ENCODE measurements at places on chromosomes 7 and 10.

GRCh38 chr10:42615419-42615818 is 23.0 kb downstream of the ZNF33B start:
- DNase-seq = no peak

- no peak for DNase-seq
Measured at GRCh38 chr7:68671046-68671445, 927.2 kb upstream of the AUTS2 start.

GRCh38 chr7:39043531-39043930 is 65.8 kb downstream of the POU6F2 start:
- DNase-seq = no peak

- DNase-seq = no peak
Measured at GRCh38 chr10:58734116-58734515, 221.4 kb downstream of the BICC1 start.

DNA sequence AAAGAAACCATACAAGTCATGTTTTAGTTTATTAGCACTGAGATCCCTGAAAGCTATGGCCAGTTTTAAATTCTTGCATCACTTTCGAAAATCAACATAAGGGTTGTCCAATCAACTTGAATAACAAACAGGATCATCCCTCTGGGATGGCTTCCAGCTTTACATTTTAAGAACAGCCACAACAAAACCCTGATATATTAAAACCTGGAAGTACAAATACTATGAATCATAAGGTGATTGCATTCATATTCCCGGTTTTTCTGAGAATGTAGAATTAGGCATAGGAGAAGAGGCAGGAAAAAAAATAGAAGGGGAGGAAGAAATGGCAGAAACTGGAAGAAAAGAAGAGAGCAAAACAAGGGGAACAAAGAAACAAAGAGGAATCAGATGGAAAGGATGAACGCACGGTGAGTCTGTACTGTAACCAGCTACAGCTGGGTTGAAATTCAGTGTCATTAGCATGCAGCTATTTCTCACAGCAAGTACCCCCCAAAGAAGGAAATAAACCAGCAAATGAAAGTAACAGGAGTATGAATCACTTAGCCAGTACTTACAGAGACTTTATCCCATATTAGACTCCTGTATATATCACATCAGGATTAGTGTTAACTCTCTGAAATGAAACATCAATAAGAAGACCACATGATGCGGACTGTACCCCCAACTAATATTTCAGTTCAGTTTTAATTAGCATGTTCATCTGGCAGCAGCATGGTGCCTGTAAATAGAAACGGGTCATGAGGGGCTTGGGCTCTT is 301.3 kb downstream of the RNLS start:
- no peak for DNase-seq

- no peak for DNase-seq
Measured at GRCh38 chr7:116152276-116152675, 58.1 kb upstream of the TES start.

GRCh38 chr10:6407034-6407721 is 172.9 kb downstream of the PRKCQ start:
- DNase-seq = no peak

DNA sequence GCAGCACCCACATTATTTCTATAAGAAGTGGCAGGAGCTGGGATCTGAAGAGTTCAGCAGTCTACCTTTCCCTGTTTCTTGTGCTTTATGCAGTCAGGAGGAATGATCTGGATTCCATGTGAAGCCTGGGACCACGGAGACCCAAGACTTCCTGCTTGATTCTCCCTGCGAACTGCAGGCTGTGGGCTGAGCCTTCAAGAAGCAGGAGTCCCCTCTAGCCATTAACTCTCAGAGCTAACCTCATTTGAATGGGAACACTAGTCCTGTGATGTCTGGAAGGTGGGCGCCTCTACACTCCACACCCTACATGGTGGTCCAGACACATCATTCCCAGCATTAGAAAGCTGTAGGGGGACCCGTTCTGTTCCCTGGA is 874 bp upstream of the RBP3 start:
- no peak for DNase-seq

DNA sequence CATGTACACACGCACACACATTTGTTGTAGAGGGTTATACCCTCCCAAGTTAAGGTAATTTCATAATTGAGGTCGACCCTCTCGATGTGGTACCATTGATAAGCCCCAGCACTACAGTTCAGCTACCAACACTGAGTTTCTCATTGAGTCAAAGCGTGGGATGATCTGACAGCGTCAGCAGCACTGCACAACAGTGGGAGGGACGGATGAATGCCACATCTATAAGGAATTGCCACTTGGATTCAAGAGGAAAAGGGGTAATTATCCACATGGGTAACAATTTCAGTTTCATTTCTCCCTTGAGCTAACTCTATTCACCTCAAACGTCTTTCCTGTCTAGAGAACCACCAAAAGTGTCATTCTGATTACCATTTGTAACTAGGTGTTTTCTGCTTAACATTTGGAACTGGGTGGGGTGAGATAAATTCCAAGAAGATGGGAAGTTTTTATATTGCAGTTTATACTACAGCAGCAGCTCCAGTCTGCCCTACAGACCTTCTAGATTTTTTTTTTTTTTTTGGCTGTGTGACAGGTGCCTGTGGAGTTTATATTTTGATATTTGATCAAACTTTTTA is 342.9 kb downstream of the AUTS2 start:
- no peak for DNase-seq

- DNase-seq = no peak
Measured at GRCh38 chr10:32982911-32983909, 25.2 kb upstream of the ITGB1 start.

GRCh38 chr10:122647383-122647968 is 52.2 kb downstream of the C10orf120 start:
- no peak for DNase-seq

- DNase-seq = no peak
Measured at GRCh38 chr10:70962686-70963085, 74.3 kb upstream of the PCBD1 start.

GRCh38 chr7:114084472-114085312 is 165.9 kb upstream of the PPP1R3A start:
- DNase-seq = no peak

- DNase-seq = no peak
Measured at GRCh38 chr7:55509322-55509721, 63.0 kb downstream of the VOPP1 start.

DNA sequence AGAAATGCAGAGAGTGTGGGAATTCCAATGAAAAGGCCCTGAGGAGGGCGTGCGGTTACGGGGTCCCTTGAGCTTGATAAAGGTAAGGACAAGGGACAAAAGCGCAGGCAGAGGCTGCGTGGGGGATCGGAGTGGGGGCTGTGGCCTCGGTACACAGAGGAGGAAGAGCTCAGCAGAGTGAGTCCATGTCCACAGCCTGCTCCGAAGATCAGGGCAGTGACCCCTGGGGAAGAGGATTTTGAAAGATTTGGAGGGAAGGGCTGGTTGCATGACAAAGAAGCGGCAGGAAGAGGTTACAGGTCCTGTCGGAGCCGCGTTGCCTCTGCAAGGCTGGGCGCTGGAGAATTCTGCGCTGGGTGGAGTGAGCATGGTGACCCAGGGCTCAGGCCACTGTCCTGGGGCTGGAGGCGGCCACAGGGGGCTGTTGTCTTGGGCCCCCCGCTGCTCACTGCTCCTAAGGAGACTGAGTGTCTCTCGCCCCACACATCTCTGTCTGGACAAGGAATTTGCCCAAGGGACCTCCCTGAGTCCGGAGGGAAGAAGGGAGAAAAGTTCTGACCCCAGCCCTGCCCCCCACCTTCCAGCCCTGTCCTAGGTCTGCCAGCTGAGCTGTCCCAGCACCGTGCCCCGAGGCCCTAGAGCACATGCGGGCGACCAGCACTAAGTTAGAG is 69.8 kb upstream of the INSIG1 start:
- DNase-seq = no peak

GRCh38 chr10:32412499-32412853 is 33.5 kb upstream of the CCDC7 start:
- no peak for DNase-seq

GRCh38 chr10:27242473-27242950 is 1.9 kb upstream of the ACBD5 start:
- no peak for DNase-seq

DNA sequence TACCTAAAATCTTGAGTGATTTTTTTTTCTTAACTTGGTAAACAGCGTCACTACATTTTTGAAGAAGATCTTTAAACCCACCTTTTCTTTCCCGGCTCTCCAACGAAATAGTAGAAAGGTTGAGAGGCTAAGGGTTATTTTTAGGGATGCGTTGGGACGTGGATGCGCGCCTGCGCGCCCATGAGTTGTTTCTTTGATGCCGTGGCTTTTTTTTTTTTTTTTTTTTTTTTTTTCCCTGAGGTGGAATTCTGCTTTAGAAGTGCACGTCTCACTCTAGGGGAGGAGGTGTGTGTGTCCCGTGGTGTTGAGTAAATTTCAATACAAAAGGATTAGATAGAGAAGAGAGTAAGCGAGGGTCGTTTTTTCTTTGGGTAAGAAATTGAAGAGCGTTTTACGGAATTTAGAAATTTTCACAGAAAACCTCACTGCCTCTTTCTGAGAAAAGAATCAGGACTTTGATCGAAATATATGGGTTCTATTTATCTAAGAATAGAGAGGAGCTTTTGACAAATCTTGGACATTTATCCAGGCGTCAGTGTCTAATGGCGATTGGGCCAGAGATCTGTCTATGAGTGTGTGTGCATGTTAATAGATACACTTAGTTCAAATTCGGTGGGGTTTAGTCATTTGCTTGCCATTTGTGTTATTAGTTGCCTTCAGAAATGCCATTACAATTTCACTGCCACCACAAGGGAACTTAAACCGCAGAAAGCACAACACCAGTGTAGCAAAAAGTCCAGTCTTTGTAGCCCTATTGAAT is 1.2 kb upstream of the SP8 start:
- no peak for DNase-seq

DNA sequence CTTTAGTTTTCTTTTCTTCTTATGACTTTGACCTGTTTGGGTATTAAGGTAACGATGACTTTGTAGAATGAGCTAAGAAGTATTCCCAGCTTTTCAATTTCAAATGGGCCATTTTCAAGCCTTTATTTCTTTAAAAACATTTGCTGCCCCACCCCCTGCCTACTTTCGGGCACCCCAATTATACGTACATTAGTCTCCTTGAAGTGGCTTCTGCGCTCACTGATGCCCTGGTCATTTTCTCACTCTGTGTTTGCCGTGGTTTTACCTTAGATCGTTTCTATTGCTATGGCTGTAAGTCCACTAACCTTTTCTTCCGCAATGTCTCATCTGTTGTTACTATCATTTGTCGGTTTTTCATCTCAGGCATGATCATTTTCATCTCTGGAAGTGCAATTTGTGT is 24.9 kb downstream of the FOXL3 start:
- DNase-seq = no peak

- no peak for DNase-seq
Measured at GRCh38 chr10:63633677-63634487, 112.7 kb downstream of the REEP3 start.

DNA sequence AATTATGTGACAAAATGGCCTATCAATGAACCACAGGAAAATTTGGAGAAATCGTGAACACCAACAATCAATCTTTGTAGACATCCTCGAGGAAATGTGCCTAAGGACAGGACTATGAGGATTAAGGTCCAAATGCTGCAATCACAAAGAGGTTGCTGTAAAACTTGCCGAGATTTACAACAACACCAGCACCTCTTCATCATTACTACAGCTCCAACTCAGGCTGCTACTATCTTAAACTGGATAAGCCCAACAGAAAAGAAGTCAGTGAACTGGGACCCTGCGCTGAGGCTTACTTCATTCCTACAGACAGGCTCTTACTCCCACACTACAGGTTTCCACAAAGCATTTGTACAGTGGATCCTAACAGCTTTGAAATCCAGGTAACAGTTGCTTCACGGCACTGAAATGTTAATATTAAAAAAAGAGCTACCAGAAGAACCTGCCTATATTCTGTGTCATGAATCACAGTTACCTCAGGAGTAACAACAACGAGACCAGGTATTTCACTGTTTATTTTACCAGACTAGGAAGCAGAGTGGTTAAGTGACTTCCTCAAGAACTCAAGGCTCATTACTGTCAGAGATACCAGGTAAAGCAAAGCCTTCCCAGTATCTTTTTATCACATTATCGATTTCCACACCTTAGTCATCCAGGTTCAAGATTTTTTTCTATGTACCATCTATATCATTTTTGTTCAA is 23.9 kb downstream of the CACUL1 start:
- DNase-seq = no peak

DNA sequence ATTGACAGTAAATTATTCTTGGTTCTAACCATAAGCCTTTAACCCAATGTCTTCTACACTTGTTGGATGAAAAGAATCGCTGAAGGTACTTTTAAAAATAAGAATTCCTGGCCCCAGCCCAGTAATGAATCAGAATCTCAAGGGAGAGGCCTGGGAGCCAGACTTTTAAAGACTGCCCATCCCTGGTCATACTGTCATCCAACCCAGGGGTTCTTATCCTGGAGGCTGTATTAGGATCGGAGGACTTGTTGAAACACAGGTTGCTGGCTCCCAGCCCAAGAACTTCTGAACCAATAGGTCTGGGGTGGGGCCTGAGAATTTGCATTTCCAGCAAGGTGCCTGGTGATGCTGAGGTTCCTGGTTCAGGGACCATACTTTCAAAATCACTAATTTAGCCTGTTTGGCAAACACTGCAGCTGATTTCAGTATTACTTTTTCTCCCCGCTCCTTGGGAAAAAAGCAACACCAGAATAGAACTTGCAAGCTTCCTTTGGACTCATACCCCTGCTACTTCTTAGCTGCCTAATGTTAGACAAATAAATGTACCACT is 79.5 kb upstream of the FAM133B start:
- no peak for DNase-seq

GRCh38 chr10:78614267-78614666 is 454.5 kb upstream of the ZMIZ1 start:
- no peak for DNase-seq

GRCh38 chr7:156582591-156583123 is 57.9 kb upstream of the RNF32 start:
- DNase-seq = no peak

DNA sequence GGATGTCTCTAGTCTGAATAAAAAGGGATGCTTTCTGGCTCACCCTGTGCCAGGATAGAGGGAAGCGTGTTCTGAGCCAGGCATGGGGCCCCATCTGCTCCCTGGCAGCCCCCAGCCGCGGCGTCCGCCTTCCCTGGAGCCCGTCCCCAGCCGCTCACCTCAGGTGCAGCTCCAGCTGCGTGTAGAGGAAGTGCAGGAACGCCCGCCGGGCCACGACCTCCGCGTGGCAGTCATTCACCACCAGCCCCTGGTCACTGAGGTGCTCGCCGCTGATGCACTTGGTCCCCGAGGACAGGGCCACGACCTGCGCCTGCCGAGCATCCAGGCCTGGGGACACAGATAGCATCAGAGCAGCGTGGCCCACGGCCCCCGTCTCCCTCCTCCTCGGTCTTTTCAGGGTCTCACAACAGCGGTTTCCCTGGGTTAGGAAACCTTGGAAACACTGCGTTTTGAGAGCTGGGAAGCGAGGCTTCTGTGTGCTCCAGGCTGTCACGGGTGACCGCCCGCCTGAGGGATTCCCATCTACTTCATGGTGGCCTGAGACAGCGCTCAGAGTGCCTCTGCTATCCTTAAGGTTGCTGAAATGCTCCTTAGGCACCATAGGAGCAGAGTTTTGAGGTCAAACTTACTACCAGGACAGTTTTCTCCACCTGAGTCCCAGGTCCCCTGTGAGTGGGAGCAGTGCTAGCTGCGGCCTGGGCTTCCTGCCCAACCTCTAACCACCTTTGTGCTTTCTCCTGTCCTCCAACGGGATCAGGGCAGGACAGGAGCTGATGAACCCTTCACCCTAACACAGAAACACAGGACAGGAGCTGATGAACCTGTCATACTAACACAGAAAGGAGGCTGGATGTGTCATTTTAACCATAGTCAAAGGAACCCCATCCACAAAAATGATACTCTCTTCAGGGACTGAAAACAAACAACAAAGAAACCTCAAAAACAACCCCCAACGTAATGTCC is 186.1 kb downstream of the WDR37 start:
- DNase-seq = no peak

GRCh38 chr7:50305583-50306493 is 1.3 kb downstream of the IKZF1 start:
- DNase-seq = no peak

Data from stimulated activated CD8-positive, alpha-beta memory T cell treated with anti-CD3 and anti-CD28 coated beads, Interleukin-4, amount 100 ng/mL, for 1 hour (primary cell).